ENCODE measurements at places on chromosomes 7 and 10. TPM values are rescaled to one million over a fixed set of nuclear protein-coding genes. Genes with fewer than 3 reads are reported as not detected.

TMEM176B gene
- total RNA-seq, result not detected

MEST gene
- 18.0 TPM for total RNA-seq

HTR7 gene
- 3.3 TPM for total RNA-seq

HOXA5 gene
- total RNA-seq, result 10.3 TPM

PRRT4 gene
- not detected for total RNA-seq

MYH16 gene
- total RNA-seq, result not detected

FXYD4 gene
- not detected for total RNA-seq

NEBL gene
- 0.16 TPM for total RNA-seq

IGFBP1 gene
- not detected for total RNA-seq

SNX13 gene
- 37.7 TPM for total RNA-seq

LRRTM3 gene
- total RNA-seq, result not detected

GRID2IP gene
- under 0.01 TPM for total RNA-seq

SPDYE9 gene
- total RNA-seq, result not detected

TCF7L2 gene
- 2.1 TPM for total RNA-seq

FAM25G gene
- total RNA-seq, result not detected

HOXA4 gene
- total RNA-seq, result 0.47 TPM

MEOX2 gene
- 0.16 TPM for total RNA-seq

PON1 gene
- not detected for total RNA-seq

DBF4 gene
- total RNA-seq, result 5.7 TPM

RAB19 gene
- total RNA-seq, result not detected

GRM3 gene
- total RNA-seq, result not detected

NPC1L1 gene
- 0.09 TPM for total RNA-seq

Measured in bronchial smooth muscle cell (primary cell).